ENCODE measurements at places on chromosomes 11 and 22. TPM values are rescaled to one million over a fixed set of nuclear protein-coding genes. Genes with fewer than 3 reads are reported as not detected.

DNA sequence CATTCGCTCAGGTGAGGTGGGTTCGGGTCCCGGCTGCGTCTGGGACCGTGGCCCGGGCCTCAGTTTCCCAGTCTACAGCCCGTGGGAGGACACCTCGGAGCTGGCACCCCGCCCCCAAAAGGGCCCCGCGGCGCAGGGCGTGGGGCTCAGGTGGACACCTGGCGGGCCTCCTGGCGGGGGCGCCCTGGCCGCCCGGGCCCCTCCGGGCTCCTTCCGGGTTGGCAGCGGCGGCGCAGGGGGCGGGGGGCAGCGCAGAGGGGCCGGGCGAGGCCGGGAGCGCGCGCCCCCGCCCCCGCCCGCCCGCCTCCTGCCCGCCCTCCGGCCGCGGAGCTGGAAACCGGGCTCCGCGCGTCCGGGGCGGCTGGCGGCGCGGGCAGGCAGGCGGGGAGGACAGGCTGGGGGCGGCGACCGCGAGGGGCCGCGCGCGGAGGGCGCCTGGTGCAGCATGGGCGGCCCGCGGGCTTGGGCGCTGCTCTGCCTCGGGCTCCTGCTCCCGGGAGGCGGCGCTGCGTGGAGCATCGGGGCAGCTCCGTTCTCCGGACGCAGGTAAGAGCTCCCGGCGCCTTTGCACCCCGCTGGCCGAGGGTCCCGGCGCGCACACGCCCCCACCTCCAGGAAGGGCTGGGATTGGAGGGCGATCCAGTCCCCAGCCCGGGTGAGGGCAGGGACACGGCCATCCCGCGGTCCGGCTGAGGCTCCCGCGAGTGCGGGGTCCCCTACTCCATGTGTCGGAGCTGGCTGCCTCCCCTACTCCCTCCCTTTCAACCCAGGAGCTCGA, at the start of gene EMID1:
TSS of gene EMID1 (plus strand) at position 303 of the 778 bp plus-strand sequence. CDS start at position 446, 143 bp downstream.
- DNase-seq = peak; percentile 35

- peak; percentile 43 for DNase-seq
Measured at GRCh38 chr11:119093942-119094815, 7.5 kb downstream of the DPAGT1 start.

GRCh38 chr11:12235947-12236743, 125.8 kb downstream of the MICAL2 start:
- peak; percentile 80 for DNase-seq

DNA sequence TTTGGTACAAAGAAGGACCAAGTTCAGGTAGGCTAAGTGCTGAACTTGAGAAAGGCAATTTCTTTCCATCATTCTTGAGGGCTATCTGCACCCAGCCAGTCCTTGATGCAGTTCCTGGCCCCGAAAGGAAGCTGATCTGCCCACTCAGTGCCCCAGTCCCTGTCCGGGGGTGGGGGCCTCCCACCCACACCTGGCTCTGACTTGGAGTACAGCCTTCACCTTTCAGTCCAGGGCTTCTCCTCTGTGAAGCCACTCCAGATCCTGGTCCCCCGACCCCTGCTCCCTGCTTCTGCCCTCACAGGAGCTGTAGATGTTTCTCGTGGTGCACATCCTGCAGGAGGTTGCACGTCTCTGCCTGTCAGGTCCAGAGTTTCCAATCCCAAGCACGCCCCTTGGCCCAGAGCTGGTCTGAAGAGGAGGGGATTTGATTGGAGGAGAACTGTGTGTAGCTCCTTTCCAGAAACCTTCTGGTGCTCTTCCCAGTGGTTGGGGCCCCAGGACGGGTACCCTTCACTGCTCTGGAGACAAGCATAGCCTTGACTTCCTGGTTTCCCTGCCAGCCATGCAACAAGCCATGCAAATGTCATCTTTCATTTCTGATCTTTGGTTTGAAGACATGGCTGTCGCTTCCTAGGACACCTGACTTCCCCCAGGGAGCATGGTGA, 75.3 kb downstream of the BCR start:
- DNase-seq = no peak

- no peak for DNase-seq
Measured at GRCh38 chr11:1015064-1015463, 21.5 kb downstream of the MUC6 start.

DNA sequence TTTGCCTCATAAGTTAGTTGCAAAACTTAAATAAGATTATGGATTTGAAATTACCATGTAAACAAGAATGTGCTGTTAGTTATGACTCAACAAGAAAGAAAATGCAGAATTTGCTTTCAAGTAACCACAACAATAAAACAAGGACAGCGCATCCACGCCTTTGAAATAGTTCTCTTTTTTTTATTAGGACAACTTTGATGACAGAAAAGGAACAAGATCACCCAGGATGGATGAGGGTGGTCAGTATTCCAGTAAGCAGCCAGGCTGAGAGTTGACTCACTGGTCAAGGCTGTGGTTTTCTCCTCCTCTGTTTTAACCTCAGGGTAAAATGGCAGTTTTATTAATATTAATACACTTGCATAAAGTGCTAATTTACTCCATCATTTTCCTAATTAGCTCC, 544.4 kb downstream of the OPCML start:
- DNase-seq = peak; percentile 83

DNA sequence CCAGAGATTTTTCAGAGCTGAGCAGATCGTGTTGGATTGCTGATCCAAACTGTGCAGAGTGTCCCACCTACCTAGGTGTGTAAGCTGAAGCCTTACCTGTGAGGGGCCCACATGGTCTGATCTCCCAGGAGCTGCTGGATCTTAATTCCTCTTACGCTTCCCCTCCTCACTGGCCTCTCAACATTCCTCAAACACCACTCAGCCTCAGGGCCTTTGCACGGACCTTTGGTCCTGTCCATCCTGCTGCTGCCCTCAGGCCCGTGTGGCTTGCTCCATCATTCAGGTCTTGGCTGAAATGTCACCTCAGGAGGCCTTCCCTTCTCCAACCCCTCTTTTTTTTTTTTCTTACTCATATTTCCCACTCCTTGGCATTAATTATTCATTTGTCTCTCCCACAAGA, 21.1 kb upstream of the RAB1B start:
- DNase-seq = no peak

DNA sequence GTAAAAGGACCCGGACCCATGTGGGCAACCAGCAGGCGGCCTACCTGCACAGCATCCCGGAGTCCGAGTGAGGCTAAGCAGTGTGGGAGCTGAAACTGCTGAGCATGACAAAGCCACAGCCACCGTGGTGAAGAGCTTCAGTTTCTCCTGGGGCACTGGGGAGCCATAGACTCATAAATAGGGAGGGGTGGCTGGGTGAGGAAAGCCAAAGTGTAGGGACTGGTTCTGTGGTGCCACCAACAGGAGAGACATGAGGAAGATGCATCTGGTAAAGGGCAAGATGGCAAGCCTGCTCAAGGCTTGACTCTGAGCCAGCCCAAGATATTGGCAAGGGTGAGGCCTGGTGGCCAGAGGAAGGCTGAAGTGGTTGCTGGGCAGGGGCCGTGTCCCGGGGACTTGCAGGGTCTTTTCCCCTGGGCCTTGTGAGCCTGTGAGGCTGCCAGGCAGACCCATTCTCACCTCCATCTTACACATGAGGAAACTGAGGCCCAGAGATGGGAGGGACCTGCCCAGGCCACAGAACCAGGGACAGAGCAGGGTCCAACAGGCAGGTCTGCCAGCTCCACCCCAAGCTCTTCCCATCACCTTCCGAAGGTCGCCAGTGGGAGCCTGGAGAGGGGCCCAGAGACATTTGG, 30.4 kb downstream of the CYTH4 start:
- no peak for DNase-seq

- DNase-seq = no peak
Measured at GRCh38 chr11:90874986-90875385, 652.1 kb upstream of the CHORDC1 start.

- DNase-seq = no peak
Measured at GRCh38 chr22:50595189-50595588, 5.4 kb upstream of the MAPK8IP2 start.

- no peak for DNase-seq
Measured at GRCh38 chr11:28003615-28004014, 104.3 kb downstream of the KIF18A start.

DNA sequence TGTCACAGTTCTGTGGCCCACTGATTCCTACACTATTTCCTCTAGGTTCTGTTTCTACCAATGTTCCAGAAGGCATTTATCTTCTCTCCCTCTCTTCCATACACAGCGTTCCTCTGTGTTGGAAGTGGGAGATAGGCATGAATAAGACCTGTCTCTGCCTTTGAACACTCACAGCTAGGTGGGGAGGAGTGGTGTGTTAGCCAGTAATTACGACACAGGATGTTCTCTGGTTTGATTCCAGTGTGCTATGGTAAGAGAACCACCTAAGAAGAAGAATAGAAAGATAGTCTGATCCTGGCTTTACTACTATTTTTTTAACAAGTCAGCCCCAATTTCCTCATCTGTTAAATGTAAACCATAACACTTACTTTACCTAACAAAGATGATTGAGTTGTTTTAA, 200.2 kb upstream of the MTMR2 start:
- no peak for DNase-seq

DNA sequence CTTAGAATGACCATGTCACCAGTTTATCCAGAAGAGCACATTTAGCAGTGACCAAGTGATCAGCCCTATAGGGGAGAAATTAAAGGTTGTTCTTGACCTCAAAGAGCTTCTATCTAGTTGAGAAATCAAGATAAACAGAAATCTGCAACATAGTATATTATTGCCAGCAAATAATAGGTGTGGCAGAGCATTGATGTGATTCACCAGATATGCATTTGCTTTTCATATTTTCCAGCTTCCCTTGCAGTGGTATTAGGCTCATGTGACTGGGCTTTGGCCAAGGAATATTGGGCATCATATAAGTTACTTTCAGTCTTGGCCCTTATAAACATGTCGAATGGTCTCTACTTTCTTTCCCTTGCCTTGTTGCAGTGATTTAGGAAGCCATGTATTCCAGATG, 34.5 kb downstream of the COMMD9 start:
- DNase-seq = peak; percentile 47

DNA sequence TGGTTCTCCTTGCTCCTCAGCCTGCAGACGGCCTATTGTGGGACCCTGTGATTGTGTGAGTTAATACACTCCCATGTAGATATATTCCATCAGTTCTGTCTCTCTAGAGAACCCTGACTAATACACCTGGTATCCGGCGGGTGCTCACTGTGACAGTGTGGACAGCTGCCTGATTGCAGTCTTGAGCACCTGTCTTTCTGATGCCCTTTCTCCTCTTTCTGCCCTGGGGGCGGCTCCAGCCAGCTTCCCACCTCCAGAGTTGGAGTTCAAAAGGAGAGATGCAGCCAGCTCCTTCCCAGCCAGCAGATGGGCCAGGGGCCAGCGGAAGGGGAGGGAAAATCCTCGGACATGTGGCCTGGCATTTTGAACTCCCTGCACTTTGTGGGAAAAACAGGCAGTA, 15.0 kb downstream of the SMIM38 start:
- no peak for DNase-seq

- no peak for DNase-seq
Measured at GRCh38 chr22:26325641-26326040, 103.4 kb upstream of the ASPHD2 start.

- no peak for DNase-seq
Measured at GRCh38 chr11:112834277-112834755, 126.9 kb upstream of the NCAM1 start.

DNA sequence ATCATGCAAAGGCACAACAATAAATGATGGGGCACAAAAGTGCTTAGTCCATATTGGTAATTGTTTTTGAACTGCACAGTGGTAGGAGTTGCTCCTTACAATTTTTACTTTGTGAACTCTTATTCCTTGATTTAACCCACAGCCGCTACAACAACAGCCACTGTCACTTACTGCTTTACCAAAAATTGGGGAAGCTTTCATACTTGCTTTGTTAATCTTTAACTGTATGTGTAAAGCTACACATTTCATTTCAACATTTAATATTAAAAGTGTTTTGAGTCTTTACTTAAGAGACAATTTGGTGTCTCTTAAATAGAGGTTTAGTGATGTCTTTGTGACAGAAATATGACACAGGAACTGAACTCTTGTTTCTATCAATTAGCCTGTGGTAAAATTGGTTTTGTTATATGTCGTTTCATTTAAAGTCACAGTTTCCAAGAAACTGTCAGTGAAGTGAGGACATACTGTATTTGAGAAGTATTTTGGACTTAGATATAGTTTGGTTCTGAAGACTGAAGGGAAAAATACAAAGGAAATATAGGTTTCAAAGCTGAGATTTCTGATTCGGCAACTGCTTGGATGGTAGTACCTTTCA, 6.5 kb upstream of the IL18BP start:
- DNase-seq = no peak

- DNase-seq = no peak
Measured at GRCh38 chr11:129319751-129320150, 55.9 kb upstream of the BARX2 start.

DNA sequence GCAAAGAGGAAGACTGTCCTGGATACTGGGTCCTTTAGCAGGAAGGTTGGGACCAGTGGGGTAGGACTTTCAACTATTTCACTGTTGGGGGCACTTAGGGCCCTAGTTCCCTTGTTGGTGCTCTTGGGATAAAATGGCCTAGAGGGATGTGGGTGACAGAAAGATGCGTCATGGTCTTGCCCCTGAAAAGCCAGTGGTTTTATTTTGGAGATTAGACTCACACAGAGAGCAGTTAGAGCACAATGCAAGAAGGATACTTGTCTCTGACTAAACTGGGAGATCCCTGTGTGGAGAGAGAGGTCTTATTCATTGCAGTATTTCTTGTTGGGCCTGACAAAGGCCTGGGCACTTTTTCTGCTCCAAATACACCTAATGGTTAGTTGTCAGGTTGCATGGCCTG, 22.6 kb upstream of the MRGPRX2 start:
- DNase-seq = no peak

- no peak for DNase-seq
Measured at GRCh38 chr11:31247321-31247720, 122.2 kb downstream of the DCDC1 start.

DNA sequence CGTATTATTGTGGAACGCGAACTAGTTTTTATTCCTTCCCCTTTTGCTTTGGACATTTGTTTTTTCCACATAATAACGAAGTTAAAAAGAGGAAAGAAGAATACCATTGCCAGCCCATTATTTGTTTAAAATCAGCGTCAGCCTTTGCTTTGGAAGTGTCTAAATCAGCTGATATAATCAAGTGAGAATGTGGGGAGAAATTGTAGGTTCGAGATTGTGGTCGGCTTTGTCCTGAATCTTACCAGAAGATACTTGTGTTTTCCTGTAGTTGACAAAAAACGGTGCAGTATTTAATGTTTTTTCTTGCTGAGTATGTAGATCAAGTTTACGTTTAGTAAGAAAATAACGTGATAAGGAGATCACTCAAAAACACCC, 935 bp downstream of the ZNF143 start:
- DNase-seq = peak; percentile 49

CSF2RB gene
- not detected for polyA plus RNA-seq

DNHD1 gene
- polyA plus RNA-seq = 2.6 TPM

LDLRAD3 gene
- polyA plus RNA-seq = 5.6 TPM

BCO2 gene
- 0.42 TPM for polyA plus RNA-seq

FGF3 gene
- polyA plus RNA-seq = not detected

BIRC3 gene
- 0.58 TPM for polyA plus RNA-seq

CNTN5 gene
- 0.17 TPM for polyA plus RNA-seq

All from fibroblast of lung (primary cell).